ENCODE measurements at places on chromosomes 6 and 20.

DNA sequence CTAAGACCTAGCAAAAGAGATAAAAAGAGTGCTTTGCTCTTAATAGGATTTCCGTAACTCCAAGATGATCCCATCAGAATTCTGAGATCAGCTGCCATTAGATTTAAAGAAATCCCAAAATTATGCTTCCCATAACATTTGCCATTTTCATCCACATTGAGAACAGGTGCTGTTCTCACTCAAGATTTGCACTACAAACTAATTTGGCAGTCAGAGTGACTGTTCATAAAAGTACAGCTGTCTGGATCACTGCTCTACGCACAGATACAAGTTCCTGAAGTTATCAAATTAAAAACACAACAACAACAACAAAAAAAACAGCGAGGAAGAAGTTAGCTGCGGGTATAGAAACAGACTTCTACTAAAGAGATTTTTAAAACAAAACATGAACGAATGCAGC lies 58.1 kb downstream of the ASCC3 start:
- DNase-seq, result no peak

- no peak for DNase-seq
These were observed 80.6 kb downstream of the NCOA7 start for GRCh38 chr6:125871365-125871764.

GRCh38 chr6:144248003-144248402 lies 37.1 kb upstream of the UTRN start:
- no peak for DNase-seq

DNA sequence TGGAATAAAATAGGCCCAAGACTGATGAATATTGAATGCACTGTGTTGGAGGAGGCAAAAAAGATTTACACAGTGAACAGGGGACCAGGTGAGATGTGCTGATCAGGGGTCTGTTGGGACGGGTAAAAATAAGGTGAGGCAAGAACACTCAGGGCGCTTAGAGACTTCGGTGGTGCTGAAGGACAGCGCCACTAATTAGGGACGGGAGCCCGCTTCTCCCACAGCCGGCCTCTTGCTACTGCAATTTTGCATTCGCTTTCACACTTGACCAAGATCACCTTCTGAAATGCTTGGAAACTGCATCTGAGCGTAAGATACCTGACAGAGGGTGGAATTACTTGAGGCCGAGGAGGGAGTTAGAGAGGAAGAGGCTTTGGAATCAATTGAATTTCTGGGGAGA lies 7.3 kb downstream of the TFAP2D start:
- DNase-seq, result no peak

- DNase-seq, result no peak
These were observed 195.3 kb upstream of the KCNK16 start for GRCh38 chr6:39517756-39518155.

- peak; percentile 68 for DNase-seq
These were observed 290.6 kb upstream of the ZNF337 start for GRCh38 chr20:25987073-25987927.

DNA sequence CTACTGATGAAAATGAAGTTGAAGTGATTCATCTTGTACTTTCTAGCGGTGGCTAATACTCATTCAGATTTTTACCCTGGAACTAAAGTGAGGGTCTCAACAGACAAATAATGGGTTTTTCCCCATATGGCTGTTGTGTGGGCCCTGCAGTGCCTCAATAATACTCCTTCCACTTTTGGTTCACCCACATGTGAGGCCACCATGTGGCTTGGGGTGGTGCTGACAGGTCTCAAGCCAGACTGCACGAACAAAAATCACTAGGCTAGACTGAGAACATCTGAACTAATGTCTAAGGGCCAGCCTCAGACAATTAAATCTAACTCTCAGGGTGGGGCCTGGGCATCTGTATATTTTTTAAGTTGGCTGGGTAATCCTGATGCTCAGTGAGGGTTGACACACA lies 7.9 kb upstream of the COL12A1 start:
- DNase-seq, result no peak

DNA sequence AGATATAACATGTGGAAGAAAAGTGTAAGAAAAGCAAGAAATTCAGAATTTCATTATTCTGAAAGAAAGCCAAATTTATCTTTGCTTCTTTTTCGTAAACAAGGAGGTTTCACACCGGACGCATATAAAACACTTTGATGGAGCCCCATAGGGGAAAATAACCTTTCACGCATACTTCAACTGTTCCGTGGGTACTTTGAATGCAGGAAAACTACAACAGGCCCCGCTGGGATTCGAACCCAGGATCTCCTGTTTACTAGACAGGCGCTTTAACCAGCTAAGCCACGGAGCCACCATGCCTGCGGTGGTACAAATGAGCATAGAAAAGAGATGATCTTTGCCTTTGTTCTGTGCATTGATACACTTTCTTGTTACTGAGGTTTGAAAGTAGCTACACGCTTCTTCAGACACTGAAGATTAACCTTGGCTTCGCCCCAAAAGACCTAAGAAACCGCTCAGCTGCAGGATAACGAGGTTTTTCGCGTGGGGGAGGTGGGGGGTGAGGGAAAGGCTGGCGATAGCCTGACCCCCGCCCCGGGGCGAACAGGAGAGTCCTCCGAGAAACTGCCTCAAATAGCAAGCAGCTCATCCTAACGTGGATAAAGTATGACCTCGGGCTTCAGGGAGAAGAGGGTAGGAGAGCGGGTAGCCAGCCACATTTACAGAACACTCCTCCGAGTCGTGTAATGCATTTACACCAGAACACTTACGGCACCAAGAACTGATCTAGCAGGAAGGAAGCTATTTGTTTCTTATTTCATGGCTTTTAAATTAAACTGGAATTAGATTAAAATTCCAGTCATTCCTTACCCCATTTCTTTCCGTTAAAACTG lies 5.3 kb upstream of the HMGN4 start:
- DNase-seq, result peak; percentile 90

DNA sequence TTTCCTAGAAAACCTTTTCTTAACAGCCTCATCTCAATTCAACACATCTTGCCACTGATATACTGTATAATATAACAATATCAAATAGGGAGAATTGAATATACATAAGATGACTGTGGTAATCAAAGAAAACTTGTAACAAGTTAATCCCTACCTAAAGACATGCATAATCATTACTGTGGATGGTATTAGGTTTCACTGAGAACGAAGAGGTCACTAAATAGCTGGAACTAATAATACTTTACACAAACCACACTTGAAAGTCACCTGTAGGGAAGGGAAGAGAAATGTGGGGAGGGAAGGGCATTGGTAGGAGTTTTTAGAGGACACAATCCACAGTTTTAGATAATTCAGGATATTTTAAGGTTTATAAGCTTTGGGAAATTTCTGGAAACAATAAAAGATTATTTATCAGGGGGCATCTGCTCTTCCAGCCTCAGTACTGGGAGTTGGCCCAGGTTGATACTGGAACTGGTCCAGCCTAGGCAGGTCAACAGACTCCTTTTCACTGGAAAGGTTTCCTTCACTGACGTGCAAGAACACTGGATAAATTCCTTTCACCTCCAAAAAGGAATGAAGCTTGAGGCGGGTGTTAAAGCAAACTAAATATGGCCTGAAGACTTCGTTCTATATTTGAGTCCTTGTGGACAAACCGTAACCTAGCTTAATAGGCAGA lies 44.0 kb downstream of the MAP7 start:
- no peak for DNase-seq

- no peak for DNase-seq
These were observed 57.2 kb upstream of the PCSK2 start for GRCh38 chr20:17169585-17170136.

GRCh38 chr20:14559612-14560011 lies 222.2 kb upstream of the FLRT3 start:
- DNase-seq, result no peak

- DNase-seq, result no peak
These were observed 23.0 kb downstream of the TAF8 start for GRCh38 chr6:42073287-42073686.

DNA sequence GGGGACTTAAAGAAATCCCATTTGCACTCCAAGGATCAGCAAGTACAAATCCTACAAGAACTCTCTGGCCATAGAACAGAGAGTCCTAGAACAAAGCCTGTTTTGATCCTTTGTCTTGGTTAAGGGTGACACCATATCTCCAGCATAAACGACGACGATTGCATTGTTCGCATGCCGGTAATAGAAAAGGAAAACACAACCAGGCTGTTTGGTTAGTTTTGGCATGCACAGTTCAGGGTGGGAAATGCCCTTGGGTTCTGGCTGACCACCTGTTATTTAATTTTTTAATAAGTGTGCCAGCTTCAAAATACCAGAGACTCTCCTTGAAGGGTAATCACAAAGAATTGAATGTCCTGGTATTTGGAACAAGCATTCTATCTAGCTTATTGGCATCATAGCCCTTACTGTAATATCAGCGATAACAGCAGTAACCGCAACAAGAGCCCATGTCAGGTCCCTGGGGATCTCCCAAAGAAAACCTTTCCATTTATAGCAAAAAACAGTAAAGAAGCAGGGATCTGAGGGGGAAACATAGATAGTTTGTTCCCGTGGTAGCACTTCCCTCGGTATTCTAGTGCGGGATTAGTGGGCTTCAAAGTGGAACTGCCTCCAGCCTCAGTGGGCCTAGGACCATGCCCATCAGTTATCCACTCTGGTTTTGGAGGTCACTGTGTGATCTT lies 77.1 kb downstream of the TMEM170B start:
- no peak for DNase-seq

DNA sequence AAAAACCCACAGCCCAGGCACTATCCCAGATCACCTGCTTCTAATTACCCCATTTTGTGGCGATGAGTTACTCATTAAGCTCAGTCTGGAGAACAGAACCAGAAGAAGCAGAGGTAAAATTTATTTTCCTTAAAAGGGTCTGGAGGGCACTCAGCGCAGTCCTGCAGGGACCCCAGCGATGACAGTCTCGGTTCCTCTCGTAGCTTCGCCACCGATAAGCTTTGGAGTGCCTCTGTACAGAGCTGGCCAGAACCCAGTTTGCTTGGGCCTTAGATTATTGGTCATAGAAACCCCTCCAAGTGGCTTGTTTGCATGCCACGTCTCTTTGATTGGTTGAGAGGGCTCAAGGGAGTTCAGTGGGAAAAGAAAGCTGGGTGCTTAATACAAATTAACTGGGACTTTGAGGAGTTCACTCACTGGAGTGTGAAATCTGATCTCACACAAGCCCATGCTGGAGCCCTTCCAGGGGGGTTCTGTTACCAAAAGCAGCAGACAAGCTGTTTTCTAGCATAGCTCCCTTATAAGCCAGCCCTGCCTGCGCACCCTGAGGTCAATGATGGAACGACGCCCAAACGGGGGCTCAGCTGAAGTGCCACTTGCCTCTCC lies 158.5 kb upstream of the ARID1B start:
- no peak for DNase-seq

- DNase-seq, result no peak
These were observed 62.6 kb downstream of the NPEPL1 start for GRCh38 chr20:58755062-58755697.
